D341Med (cell line): ENCODE measurements at places on chromosomes 1 and 21.
A peak's percentile ranks its signal among the peaks of the same experiment; 100 is the strongest.

GRCh38 chr1:18463063-18463462 is 17.7 kb upstream of the KLHDC7A start:
- no peak for DNase-seq

DNA sequence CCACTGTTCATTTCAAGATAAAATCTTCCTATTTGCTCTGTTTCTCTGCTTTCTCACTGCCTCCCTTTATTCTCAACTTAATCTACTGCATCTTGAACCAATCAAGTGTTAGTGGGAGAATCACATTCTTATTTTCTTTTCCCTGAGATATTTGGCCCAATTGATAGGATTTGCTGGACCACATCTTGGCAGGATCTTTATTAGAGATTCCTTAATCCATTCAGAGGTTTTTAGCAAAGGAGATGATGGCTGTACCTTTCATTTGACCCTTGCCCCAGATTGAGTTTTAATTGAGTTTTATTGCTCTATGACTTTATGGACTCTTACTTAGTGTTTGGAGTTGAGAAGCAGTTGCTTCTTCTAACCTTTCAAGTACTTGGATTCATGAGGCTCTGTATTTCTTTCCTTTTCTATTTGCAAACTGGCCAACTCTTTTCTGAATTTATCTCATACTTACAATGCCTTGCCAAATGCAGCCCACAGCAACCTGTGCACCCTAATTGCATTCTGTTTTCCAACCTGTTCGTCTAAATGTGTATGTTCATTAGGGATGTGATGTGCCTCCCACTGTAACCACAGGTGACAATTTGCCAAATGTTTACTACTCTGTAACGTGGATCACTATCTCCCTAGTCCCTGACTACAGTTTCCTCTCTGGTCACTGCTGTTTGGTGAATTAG is 274.8 kb upstream of the KAZN start:
- DNase-seq: no peak

GRCh38 chr1:38135625-38136414 is 89.2 kb upstream of the POU3F1 start:
- DNase-seq: no peak

- no peak for DNase-seq
Observed at GRCh38 chr1:205291596-205291995, 29.9 kb downstream of the NUAK2 start.

- DNase-seq: no peak
Observed at GRCh38 chr1:24022581-24023361, 42.6 kb upstream of the SRSF10 start.

DNA sequence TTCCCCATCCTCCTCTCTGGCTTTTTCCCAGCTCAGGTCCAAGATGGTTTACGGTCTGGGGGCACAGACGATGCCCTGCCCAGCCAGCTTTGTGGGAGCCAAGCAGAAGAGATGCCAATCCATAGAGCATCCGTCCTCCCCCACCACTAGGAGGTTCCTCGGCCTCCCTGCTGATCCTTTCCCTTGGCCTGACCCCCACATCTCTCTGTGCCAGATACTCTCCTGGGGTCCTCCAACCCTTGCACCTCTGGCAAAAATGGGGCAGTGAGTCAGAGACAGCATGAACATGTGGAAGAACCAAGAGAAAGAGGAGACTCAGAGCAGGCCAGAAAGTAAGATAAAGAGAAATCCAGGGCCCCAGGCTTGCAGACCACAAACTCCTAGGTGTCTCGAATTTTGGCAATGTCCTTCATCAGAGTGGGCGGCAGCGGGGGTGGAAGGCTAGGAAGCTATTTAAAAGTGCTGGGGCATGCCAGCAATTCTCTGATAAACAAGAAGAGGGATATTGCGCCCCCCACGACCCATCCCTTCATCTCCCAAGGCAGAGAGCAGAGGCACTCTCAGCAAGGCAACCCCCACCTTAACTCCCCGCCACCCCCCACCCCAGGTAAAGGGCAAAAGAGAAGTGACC is 11.4 kb downstream of the BLACAT1 start:
- DNase-seq: no peak

DNA sequence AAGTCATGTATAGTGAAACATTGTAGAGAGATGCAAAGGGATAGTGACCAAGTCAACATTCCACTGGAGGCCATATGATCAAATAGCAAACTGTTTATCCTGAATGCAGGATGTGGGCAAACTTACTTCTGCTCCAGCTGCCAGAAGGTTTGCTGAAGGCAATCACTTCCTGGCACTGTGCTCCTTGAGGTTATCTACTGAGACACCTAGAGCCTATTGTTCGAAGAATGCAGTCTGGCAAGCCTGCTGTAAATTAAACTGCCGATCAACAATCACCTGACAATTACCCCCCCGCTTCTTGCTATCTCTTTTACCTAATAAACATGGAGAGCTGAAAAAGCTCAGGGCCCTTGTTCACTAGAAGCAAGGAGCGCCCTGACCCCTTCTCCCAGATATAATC is 139.4 kb upstream of the B3GALT2 start:
- DNase-seq: no peak

- DNase-seq: peak; percentile 51
Observed at GRCh38 chr1:208145167-208145566, 99.0 kb downstream of the PLXNA2 start.

DNA sequence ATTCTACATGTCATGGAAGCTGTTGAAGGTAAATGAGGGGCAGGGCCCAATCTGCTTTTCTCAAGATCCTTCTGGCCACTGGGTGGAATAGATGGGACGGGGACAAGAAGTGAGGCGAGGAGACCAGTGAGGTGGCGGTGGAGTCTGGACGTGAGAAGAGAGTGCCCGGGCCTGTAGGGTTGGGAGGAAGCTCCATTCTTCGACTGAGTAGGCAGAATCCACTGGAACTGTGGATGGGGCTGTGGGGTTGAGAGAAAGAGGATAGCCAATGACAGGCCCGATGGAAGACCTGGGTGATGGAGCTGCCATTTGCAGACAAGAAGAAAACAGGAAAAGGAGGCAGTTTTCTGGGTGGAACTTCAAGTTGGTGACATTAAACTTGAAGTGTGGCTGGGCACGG is 10.3 kb downstream of the SLC1A7 start:
- no peak for DNase-seq

- no peak for DNase-seq
Observed at GRCh38 chr1:111251570-111251969, 24.1 kb downstream of the CHI3L2 start.

GRCh38 chr21:36245649-36246048 is 74.3 kb upstream of the MORC3 start:
- DNase-seq: no peak

GRCh38 chr1:64896551-64896950 is 69.8 kb downstream of the JAK1 start:
- no peak for DNase-seq

DNA sequence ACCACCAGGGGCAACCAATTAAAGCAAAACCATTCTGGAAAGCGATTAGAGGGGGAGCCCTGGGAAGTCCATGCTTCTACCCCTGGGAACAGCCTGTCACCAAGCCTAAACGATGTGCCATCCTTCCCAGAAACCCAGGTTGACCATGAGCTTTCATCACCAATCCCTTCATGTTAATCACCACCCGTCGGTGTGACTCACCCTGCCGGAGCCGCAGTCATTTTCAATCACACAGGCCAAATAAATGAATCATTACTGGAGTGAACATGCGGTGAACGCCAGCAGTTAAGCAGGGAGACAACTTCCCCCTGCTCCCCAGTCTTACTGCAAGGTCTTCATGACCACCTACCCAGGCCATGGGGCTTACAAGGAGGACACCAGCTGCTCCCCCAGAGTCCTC is 308.8 kb downstream of the AJAP1 start:
- no peak for DNase-seq

- no peak for DNase-seq
Observed at GRCh38 chr1:175192111-175192629, 406 bp downstream of the KIAA0040 start.

DNA sequence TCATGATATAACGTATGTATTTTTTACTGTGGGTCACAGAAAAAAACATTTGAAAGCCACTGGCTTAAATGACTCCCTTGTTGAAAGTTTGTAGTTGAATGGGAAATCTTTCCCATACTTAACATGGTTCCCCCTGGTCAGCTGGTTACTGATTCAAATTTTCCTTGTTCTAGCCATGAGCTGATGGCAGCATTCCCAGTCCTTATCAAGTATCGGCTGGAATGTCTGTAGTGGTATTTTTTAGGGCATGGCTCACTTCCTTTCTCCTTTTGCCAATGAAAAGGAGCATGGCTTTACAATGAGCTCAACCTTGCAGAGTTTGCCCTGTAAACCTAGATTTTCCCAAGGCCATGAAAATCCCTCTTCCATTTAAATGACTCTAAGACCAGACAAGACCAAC is 55.7 kb downstream of the GIPC2 start:
- DNase-seq: no peak

DNA sequence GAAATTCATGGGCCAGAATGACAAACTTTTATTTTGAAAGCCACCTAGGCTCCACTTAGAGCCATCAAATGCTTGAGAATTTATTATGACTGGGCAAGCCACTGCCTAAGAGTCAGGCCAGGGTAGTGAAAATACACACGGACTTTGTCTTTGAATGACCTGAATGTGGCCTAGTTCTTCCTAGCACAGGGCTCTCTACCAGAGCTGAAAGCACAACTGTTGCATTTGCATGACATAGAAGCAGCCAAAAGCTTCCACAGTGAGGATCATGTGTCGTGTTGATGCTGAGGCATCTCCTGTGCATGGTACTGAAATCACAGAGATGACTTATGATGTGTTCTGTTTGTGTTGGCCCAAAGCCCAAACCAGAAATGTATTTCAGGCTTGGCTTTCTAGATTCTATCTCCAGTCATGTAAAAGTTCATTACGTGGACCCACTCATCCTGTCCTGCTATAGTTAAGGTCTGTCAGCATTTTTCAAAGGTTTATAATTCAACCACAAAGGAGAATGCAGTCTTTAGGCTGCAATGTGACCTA is 164.0 kb upstream of the UBE2U start:
- no peak for DNase-seq

GRCh38 chr1:59738152-59738551 is 76.6 kb upstream of the HOOK1 start:
- no peak for DNase-seq

GRCh38 chr1:235910357-235911299 is 43.9 kb upstream of the LYST start:
- DNase-seq: no peak

DNA sequence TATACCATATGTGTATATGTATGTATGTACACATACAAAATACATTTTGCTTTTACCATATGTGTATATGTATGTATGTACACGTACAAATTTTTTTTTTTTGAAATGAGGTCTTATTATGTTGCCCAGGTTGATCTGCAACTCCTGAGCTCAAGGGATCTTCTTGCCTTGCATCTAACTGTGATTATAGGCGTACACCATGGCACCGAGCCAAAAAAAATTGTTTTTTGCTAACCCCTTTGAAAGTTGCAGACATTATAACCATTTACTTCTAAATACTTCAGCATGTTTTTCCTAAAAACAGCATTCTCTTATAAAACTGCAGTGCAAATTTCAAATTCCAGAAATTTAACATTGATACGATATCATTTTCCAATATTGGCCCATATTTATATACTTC is 147.0 kb downstream of the POU2F1 start:
- DNase-seq: no peak

- no peak for DNase-seq
Observed at GRCh38 chr1:110875216-110875731, 2.3 kb downstream of the CD53 start.

GRCh38 chr1:30964706-30965105 is 56.1 kb upstream of the SDC3 start:
- no peak for DNase-seq

DNA sequence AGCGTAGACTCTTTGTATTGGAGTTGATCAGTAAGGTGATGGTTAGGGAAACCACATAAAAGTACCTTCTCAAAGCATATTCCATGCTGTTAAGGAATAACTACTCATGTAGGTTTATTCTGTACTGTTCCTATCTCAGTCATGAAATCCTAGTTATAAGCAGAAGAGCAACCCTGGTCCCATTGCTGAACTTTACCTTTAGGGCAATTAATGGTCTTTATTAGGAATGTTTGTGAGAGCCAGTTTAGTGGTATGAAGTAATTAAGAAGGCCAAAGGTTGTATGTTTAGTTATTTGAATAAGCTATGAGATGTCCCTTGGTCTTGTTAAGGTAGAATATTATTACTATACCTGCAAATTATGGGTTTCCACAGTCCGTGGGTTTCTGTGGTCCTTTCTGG is 44.0 kb downstream of the ACP6 start:
- no peak for DNase-seq

DNA sequence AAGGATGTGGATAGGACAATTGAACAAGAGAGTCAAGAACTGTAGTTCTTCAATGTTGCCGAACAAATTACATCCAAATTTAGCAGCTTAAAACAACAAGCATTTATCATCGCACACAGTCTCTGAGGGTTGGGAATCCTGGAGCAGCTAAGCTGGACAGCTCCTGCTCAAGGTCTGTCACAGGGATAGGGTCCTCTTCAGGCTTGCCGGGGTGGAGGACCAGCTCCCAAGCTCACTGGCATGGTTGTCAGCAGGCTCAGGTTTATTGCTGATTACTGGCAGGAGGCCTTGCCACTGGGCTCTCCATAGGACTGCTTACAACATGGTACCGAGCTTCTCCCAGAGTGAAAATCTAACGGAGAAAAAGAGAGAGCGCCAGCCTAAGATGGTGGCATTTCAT is 22.1 kb upstream of the COX20 start:
- no peak for DNase-seq

- DNase-seq: no peak
Observed at GRCh38 chr1:91619881-91620280, 119.2 kb downstream of the CDC7 start.

- DNase-seq: no peak
Observed at GRCh38 chr1:221018414-221018813, 139.2 kb downstream of the HLX start.

- no peak for DNase-seq
Observed at GRCh38 chr1:36775716-36776115, 258.6 kb downstream of the GRIK3 start.

- no peak for DNase-seq
Observed at GRCh38 chr1:90726425-90726985, 9.4 kb upstream of the BARHL2 start.

- DNase-seq: no peak
Observed at GRCh38 chr1:117512728-117513321, 93.0 kb upstream of the TENT5C start.
